Eye (tissue), 1 donor: ENCODE measurements at places on chromosomes 3 and 15.

- no peak for DNase-seq
Observed at GRCh38 chr3:55330756-55331155, 156.3 kb downstream of the WNT5A start.

DNA sequence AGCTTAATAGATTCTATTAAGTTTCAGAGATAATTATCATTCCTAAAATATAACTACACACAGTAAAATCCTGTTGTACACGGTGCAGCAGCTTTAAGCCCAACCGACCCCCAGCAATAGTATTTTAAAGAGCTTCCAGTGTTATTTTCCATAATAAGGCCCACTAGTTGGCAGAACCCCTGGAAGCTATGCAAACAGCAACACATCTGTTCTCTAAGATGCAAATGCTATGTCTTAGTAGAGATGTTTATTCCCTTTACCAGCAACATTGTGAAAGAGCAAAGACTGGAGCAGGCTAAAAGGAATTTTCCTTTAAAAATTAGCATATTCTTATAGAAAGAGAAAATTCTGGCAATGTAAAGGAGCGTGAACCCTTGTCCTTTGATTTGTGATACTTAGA lies 819.7 kb upstream of the ALCAM start:
- no peak for DNase-seq

- DNase-seq: no peak
Observed at GRCh38 chr3:177946936-177947335, 589.3 kb upstream of the KCNMB2 start.

DNA sequence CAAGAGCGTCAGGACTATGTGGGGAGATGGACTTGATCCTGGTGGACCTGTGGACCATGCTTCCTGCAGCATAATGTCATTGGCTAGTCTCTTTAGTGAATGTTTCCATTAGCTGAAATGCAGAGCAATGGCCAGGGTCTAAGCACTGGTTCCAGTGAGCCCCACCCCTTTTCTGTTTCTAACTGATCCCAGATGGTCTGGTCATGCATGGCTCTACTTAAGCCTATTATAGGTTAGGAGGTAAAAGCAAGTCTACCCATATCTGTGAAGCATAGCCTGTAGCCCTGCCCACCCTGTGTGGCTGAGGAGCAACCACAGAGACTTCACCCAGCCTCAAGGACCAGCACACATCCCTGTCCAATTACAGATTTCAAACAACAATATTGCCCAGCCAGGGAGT lies 419.2 kb downstream of the ZNF385D start:
- DNase-seq: no peak

GRCh38 chr3:196007744-196008335 lies 74.0 kb downstream of the TFRC start:
- DNase-seq: no peak

GRCh38 chr3:9986230-9986725 lies 363 bp downstream of the EMC3 start:
- no peak for DNase-seq
